ENCODE measurements at places on chromosomes 2 and 18. TPM values are rescaled to one million over a fixed set of nuclear protein-coding genes. Genes with fewer than 3 reads are reported as not detected.

- no peak for DNase-seq
These were observed 24.1 kb downstream of the GATA6 start for GRCh38 chr18:22193466-22193865.

- DNase-seq, result no peak
These were observed 158.0 kb upstream of the ALKAL2 start for GRCh38 chr2:445896-446295.

DNA sequence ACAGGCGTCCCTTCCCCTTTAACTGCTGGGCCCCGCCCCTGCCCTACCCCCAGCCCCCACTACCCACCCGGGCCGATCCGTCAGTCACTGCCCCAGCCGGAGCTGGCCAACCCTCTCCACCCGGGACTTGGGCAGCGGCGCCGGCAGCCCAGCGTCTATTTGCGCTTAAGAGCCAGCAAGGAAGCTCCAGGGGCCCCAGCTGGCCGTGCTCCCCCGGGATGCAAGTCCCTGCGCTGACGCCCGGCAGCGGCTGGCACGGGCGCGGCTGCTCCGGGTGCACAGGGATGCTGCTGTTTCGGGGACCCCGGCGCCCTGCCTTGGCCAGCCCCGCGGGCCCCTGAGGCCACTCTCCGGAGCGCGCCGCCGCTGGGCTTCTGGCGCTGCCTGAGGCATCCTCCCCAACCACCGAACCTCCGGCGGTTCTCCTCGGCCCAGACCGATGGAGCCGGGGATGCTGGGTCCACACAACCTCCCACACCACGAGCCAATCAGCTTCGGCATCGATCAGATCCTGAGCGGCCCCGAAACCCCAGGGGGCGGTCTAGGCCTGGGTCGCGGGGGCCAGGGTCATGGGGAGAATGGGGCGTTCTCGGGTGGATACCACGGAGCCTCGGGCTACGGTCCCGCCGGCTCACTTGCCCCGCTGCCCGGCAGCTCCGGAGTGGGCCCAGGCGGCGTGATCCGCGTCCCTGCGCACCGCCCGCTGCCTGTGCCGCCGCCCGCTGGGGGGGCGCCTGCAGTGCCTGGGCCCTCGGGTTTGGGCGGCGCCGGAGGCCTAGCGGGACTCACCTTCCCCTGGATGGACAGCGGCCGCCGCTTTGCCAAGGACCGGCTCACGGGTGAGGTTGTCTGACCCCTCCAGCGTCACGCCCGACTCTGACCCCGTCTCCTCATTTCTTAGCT lies at the start of gene TLX2:
TLX2 (plus strand) TSS at position 83 of the 903 bp plus-strand sequence; CDS start at position 440, 357 bp downstream.
- DNase-seq, result no peak

- DNase-seq, result no peak
These were observed 7.5 kb downstream of the ANKRD53 start for GRCh38 chr2:70985956-70986355.

DNA sequence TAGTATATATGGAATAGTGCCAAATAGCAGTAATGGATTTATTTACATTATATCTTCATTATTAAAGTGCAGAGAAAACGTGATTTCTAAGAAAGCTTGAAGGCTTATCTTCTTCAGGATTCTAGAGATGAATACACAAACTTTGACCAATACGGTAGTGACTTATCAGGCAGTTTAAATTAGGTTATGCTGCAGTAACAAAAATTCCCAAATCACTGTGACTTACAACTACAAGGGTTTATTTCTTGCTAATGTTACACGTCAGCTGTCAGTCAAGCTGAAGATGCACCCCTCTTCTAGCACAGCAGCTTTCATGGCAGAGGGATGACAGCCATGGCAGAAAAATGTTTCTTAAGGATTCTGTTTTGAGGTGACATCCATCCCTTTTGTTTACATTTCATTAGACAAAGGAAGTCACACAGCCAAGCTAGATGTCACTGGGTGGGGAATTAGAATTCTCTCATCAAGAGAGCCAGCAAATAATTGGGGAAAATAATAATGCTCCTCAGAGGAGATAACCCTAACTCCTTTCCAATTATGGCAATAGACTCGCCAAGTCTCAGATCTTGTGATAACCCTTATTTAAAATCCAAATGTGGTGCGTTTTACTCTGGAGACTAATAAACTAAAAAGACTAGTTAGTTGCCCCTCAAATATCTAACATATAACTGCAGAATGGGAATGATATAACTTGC lies 268.3 kb upstream of the CYP26B1 start:
- DNase-seq, result no peak

DNA sequence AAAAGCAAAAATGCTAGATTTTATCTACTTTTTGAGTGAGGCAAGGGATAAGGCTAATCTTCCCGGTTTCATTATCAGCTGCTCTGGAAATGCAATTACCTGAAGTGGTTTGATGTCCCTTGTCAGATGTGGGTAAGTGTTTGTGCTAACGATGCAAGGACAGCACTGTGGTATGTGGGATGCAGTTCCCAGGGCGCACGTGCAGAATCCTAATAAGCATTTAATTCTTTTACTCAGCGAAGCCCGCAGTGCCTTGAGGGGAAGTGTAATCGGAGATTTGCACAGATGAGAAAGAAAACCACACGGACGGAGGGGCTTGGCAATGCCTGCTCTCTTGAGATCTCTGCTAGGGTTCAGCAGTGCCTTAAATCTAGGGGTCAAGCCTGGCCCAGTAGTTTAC lies 108.5 kb upstream of the LYPD6 start:
- DNase-seq, result no peak

- peak; percentile 37 for DNase-seq
These were observed 32.5 kb upstream of the RMDN2 start for GRCh38 chr2:37892436-37893114.

GRCh38 chr18:2912357-2913299 lies 65.8 kb downstream of the EMILIN2 start:
- no peak for DNase-seq

DNA sequence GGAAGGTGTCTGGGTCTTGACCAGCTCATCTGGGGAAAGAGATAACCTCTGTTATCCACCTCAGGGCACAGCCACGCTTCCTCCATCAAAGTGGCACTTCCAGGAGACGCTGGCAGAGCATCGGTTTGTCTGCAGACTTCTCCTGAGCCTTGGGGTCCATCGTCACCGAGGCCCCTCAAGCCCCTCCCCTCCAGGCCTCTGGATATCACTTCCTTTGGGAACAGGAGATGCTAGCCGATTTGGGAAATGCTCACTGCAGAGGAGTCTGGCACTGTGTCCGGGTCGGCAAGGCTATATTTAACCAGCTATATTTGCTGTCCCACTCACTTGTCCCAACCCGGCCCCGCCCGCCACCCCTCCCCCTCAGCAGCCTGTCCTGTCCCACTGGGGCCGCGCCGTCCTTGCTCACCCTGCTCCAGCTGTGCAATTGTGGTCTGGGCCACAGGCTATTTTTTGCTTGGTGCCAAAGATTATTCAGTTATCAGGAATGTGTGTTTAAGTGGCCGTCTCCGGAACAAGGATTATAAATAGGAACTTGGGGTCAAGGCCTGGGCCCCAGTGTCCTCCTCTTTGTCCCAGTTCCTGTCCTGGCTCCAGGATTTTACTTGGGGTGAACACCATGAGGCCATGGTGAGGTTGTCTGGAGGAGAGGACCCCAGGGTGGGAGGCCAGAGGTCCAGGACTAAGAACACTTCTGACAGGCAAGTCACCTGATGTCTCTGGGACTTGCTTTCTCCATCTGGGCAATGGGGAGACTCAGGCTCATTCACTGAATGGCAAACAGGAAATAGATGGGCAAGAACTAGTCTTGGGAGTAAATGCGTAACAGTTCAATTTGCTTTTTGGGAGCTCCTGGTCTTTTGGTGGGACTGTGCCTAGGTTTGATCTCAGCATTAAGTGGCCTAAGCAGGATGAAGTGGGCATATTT lies 263.6 kb downstream of the DYSF start:
- DNase-seq, result peak; percentile 95

DNA sequence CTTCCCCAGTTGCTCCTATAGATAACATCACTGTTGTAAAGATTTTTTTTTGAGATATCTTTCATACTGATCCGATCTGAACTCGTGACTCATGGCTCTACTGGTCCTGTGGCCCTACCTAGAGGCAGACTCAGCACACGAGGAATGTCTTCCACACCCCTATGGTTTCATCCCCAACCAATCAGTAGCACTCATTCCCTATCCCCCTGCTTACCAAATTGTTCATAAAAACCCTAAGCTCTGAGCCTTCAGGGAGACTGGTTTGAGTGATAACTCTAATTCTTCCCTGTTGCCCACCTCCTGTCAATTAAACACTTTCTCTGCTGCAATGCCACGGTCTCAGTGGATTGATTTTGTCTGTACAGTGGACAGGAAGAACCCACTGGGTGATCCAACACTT lies 4.2 kb upstream of the SAP130 start:
- DNase-seq, result no peak

DNA sequence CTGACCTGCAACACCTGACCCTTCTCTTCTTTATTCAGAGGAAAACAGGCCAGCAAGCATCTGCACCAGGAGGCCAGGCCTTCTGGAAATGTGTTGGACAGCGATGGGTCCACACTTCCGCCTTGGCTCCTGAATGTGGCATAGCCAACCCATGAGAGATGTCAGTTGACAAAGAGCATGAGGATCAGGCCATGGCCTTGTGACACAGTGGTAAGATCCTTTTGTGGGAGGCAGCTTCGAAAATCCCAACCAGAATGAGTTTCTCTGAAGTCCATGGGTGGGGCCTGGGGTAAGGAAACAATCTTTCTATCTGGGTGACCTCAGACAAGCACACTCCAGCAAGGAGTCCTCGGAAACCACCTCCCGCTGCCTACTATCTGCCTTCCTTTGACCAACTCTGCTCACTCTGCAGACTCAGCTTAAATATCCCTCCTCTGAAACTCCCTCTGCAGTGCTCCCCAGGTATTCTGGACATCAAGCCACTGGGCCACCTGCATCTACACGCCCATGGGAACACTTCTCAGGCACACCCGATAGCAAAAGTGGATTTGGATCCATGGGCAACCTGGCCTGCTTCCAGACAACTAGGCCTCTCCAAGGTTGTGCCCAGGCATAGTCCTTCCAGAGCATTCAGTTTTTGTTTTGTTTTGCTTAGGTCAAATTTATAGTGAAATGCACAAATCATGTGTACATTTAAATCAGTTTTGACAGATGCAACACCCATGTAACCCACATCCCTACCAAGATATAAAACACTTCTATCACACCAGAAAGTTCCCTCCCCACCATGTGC lies 3.6 kb upstream of the SH2D6 start:
- DNase-seq, result peak; percentile 56

- DNase-seq, result no peak
These were observed 59.5 kb downstream of the DCDC2C start for GRCh38 chr2:3762771-3763447.

Gene ZAP70
- not detected for total RNA-seq

Gene MXD1
- total RNA-seq, result 2.2 TPM

Gene SLC23A3
- total RNA-seq, result 0.67 TPM

Gene MCFD2
- total RNA-seq, result 213 TPM

Measured in A172 (cell line).